AG09309 (cell line): ENCODE measurements at places on chromosomes 13 and 19.

- DNase-seq, result no peak
Observed at GRCh38 chr13:75785130-75785529, 149.0 kb downstream of the LMO7 start.

DNA sequence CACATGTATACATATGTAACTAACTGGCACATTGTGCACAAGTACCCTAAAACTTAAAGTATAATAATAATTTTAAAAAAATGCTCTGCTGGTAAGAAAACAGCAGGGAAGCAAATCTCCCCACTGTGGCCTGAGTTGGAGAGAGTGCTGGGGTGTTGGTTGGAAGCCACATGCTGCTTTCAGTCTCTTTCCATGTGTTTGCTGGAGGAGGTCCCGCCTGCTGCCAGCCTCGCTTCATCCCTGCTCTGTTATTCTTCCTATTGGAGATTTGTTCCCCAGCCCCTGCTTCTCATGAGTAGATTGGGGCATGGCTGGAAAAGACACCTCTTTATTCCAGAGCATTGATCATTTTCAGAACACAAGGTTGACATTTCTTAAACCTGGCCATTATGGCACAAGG is 230.5 kb downstream of the FGF9 start:
- no peak for DNase-seq

DNA sequence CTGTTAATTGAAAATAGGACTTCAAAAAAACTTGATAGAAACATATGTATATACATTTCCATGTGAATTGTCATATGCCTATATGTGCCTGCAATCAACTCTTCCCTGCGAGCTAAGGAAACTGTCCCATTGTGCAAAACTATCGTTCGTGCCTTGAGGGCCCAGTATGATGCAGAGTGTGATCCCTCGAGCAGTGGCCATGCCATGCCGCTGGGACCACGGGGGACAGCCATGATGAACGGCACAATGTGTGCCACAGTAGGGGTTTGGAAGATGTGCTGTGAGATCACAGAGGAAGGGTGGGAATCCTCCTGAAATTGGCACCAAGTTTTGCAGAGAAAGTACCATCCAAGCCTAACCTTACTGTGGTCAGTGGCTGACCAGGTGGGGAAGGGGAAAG is 118.1 kb upstream of the SOX1 start:
- no peak for DNase-seq

DNA sequence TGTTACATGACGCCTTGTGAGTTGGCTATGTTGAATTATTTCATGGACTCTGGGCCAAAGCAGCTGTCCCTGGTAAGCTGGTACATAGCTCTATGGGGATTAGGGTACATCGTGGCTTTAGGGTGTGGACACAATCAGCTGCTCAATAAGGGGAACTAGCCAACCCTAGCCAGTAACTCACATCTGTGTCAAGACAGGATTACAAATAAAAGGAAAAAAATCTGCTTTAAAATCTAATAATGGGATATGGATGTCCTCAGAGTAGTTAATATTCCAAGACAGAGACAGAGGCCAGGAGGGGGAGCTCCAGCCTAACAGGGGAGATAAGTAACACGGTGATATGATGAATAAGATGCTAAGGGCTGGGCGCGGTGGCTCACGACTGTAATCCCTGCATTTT is 21.1 kb upstream of the ZNF766 start:
- peak; percentile 13 for DNase-seq

DNA sequence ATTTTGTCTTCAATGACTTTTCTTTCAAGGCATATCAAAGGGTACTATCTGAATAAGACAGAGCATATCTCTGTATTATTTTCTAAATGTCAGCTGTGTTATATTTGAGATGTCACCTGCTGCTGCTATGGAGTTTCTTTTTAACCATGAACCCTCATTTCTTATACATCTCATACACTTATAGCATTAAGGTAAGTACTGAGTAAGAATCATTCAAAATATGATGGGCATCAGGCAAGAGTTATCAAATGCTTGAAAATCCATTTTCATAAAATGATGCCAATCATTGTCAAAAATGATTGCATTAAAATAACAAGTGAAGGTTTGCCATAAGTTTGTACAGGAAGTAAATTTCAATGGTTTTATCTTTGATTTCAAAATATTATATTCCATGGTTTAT is 2005.0 kb upstream of the PCDH20 start:
- no peak for DNase-seq

DNA sequence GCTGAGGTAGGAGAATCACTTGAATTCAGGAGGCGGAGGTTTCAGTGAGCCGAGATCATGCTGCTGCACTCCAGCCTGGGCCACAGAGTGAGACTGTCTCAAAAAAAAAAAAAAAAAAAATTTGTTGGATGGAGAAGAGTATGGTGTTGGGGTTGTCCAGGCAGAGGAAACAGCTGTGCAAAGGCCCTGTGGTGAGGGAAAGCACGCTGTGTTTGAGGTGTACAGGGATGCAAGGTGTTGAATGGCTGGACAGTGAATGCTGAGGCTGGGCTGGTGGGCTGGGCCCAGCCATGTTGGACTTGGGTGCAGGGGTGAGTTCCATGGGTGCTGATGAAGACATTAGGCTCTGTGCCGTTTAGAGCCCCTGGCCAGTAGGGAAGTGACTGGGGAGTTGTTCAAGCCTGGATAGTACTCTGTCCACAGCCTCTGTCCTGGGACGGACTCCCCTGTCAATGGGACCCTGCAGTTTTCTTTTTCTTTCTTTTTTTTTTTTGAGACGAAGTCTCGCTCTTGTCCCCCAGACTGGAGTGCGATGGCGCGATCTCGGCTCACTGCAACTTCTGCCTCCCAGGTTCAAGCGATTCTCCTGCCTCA is 18.6 kb downstream of the PRR12 start:
- no peak for DNase-seq

DNA sequence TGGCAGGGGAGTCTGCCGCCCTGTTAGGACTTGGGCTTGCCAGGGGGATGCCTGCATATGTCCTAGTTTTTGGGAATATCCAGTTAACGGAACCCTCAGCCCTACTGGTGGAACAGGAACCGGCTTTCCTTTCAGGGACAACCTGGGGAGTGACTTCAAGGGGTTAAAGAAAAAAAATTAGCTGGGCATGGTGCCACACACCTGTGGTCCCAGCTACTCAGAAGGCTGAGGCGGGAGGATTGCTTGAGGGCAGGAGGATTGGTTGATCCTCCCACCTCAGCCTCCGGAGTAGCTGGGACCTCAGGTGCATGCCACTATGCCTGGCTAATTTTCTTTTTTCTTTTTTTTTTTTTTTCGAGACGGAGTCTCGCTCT is 22.5 kb downstream of the LDLR start:
- DNase-seq, result no peak

GRCh38 chr13:78376033-78376432 is 227.3 kb downstream of the POU4F1 start:
- no peak for DNase-seq

DNA sequence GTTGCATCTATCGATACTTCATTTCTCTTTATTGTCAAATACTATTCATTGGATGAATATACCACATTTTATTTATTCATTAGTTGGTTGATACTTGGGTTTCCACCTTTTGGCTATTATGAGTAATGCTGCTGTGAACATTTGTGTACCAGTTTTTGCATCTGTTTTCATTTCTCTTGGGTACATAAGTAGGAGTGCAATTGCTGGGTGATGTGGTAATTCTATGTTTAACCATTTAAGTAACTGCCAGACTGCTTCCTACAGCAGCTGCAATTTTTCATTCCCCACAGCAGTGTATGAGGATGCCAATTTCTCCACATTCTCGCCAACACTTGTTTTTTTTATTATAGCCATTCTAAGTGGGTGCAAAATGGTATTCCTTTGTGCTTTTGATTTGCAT is 2.6 kb downstream of the KCNJ14 start:
- no peak for DNase-seq

- no peak for DNase-seq
Observed at GRCh38 chr19:28009696-28010095, 1203.3 kb downstream of the UQCRFS1 start.

DNA sequence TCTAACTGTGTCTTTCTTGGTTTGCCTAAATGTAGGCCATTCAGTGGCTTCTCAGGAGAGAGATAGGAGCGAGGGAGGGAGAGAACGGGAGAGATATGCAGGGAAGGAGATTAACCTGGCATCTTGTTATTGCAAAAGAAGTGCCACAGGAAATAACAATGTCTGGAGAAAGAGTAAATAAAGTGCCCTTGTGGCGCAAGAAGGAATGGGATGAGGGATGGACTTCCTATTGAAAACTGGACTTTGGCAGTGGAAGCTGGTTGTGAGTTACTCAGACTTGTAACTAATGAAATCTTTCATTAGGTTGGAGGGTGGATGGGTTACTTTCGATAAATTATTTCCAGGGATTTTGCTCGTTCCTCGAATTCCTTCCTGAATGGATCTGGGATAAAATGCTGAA is 136.1 kb downstream of the LACC1 start:
- no peak for DNase-seq

- no peak for DNase-seq
Observed at GRCh38 chr13:71477735-71478134, 389.3 kb downstream of the DACH1 start.

GRCh38 chr19:35126624-35126959 is 8.3 kb downstream of the LGI4 start:
- DNase-seq, result no peak

DNA sequence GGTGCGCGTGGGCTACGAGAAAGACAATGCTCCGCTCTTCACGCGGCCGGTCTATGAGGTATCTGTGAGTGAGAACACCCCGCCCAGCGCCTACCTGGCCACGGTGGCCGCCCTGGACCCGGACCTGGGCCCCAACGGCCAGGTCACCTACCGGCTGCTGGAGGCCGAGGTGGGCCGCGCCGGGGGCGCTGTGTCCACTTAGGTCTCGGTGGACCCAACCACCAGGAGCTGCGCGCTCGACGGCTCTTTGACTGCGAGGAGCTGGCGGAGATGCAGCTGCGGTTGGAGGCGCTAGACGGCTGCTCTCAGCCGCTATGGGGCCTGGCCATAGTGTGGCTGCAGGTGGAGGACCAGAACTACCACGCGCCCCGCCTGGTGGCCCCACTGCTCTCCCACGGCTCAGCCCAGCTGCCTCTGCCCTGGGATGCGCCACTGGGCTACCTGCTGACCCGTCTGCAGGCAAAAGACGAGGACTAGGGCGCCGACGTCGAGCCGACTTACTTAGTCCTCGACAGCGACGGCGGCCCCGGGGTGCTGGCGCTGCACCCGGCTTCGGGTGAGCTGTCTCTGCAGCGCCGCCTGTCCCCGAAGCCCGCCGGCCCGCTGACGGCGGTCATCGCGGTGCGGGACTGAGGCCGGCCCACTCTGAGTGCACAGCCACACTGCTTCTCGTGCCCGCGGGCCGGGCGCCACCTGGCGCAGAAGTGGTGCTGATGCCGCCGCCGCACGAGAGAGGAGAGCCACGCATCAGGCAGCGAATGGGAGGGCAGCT is 173.0 kb downstream of the OLFM4 start:
- no peak for DNase-seq

- DNase-seq, result no peak
Observed at GRCh38 chr19:13094771-13095392, 7.8 kb downstream of the LYL1 start.

DNA sequence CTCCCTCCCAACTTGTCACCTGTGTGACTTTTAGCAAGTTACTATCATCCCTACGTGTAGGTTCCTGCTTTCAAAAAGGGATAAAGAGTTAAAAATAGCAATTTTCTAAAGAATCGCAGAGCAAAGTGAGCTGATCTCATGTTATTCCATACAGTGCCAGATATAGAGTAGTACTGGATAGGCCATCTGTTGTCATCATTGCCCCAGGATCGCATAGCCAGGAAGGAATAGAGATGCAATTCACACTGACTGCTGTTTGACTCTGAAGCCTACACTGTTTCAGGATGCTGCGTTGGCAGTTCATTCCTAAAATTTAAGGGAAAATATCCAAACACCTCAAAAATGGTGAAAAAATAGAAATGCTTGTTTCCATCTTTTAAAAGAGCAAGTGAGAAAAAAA is 138.9 kb downstream of the SHISA2 start:
- no peak for DNase-seq

DNA sequence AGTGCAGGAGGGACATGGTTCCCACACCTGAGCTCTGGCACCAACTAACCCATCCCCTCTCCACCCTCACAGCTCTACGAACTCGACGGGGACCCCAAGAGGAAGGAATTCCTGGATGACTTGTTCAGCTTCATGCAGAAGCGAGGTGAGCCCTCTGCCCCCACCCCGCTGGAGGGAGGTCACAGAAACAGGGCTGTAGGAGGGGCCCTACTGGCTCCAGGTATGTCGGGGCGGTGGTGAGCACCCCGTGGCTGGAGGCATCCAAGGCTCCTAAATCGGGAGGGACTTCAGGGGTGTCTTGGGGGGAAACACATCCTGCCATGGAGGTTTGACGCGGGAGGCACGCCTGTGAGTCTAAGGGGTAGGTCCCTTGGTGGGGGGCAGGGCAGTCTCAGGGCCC is 24.1 kb upstream of the WDR18 start:
- DNase-seq, result no peak

DNA sequence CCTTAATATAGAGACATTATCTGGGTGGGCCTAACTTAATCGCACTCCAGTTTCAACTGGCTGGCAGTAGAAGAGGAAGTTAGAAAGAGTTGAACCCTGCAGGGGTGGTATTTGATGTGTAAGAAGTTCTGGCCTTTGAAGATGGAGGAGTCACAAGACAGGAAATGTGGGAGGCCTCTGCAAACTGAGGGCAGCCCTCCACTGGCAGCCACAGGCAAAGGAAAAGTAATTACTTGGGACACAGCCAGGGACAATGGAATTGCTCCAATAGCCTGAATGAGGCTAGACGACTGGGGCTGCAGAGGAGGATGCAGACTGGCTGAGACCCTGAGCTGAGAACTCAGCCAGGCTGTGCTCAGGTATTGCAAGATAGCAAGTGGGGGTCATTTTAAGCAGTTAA is 703.3 kb upstream of the ARGLU1 start:
- no peak for DNase-seq

GRCh38 chr19:12639901-12640613 is 26.5 kb downstream of the MAN2B1 start:
- peak; percentile 18 for DNase-seq
